ENCODE measurements at places on chromosomes 5 and 9.

GRCh38 chr5:168585119-168585856, 6.1 kb upstream of the PANK3 start:
- DNase-seq: no peak

GRCh38 chr9:112680731-112681402, 37.0 kb downstream of the INIP start:
- no peak for DNase-seq

DNA sequence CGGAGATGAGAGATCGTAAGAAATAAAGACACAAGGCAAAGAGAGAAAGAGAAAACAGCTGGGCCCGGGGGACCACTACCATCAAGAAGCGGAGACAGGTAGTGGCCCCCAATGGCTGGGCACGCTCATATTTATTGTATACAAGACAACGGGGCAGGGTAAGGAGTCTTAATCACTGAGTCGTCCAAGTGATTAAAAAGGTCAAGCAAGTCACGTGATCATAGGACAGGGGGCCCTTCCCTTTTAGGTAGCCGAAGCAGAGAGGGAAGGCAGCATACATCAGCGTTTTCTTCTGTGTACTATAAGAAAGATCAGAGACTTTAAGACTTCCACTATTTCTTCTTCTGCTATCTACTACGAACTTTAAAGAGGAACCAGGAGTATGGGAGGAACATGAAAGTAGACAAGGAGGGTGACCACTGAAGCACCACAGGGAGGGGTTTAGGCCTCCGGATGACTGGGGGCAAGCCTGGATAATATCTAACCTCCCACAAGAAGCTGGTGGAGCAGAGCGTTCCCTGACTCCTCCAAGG, 24.6 kb upstream of the QSOX2 start:
- DNase-seq: no peak

DNA sequence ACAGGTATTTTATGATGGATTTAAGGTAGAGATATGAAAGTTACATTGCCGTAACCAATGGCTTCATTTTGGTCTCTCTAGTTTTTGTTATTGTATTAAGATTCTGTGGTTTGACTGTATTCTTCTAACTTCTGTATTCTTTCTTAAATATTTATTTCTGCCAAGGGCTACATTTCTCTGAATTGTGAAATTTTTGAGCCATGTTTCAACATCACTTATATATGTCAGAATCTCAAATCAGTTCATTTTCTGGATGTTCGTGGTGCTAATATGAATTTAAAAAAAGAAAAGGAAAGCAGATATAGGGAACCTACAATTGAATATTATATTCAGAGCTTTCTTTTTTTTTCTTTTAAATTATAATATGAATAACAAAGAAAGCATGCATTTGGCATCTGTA, 142.7 kb downstream of the ANXA1 start:
- no peak for DNase-seq

DNA sequence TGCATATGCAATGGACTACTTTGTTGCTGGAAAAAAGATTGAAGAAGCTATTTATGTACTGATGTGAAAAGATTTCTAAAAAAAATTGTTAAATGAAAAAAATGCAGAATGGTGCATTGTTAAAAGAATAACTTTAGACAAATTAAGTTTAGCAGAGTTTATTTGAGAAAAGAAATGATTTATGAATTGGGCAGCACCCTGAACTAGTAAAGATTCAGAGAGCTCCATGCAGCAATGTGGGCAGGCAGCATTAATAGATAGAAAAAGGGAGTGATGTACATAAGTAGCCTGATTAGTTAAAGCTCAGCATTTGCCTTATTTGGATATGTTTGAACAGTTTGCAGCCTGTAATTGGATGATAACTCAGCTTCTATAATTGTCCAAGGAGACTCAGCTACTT, 677.9 kb upstream of the SEMA6A start:
- DNase-seq: no peak

DNA sequence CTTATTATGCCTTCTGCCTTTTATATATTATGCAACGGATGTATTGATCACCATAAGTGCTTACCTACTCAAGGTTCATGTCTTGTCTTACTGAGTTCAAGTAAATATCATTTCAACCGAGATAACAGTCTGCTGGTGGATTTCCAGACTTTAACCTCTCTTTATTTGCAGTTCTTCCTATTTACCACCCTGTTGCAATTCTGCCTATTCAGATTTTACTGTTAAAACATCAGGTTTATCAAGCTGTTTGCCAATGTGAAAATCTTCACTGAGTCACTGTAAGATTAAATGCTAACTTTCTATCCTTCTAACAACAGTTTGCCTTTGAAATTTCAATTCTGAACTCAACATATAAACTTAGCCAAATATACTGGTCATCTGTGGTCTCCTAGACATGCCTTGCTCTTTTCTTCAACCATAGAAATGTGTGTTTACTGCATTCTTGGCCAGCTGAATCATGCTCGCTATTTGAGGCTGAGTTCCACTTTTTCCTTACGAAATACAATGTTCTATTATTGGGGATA, 471.7 kb upstream of the RORB start:
- no peak for DNase-seq

- DNase-seq: no peak
Measured at GRCh38 chr9:14766299-14766698, 43.8 kb upstream of the CER1 start.

DNA sequence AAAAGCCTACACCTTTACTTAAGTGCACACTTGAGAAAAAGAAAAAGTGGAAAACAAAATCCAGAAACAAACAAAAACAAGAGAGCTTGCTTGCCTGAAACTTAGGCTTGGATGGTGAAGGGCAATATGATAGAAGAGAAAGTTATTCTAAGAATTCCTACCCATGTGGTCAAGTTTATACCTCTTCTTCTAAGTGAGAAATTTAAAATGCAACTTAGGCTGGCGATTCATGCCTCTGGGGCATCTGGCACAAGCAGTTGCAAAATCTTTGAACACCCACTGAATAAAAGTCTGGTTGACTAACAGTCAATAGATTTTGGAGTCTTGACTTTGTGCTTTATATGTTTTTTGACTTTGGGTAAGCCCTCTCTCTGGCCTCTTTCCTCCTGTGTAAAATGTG, 239.6 kb downstream of the KDM4C start:
- DNase-seq: no peak

DNA sequence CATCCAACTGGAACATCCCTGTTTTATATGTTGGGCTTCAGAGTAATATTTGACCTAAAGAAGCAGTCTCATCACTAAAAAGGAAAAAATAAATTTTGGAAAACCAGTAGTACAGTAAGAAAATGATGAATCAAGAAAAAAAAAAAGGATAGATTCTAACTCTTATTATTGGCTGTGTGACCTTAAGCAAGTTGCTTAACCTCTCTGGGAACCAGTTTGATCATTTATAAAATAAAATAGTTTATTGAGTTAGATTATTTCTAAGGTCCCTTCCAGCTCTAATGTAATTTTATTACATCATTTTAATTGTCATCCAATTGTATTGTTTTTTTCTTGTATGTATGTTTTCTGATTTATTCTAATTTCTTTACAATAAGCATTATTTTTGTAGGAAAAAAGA, 127.0 kb downstream of the PRELID2 start:
- DNase-seq: no peak

DNA sequence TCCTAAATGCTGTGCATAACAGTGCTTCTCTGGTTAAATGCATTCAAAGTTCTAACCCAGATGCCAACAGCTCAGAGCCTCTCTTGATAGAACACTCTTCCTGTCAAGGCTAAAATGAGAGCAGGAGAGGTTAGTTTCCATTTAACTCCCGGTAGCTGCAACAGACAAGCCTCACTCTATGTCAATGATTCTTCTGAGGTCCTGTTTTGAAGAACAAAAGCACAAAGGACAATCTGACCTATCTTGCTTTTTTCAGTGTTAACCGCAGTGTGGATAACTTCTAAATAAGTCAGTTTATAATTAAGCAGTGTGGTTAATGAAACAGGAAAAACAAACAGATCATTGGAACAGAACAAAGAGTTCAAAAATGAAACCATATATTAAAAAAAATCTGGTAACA, 80.7 kb downstream of the ANKRD55 start:
- no peak for DNase-seq

- DNase-seq: no peak
Measured at GRCh38 chr5:94433397-94434163, 184.8 kb downstream of the KIAA0825 start.

DNA sequence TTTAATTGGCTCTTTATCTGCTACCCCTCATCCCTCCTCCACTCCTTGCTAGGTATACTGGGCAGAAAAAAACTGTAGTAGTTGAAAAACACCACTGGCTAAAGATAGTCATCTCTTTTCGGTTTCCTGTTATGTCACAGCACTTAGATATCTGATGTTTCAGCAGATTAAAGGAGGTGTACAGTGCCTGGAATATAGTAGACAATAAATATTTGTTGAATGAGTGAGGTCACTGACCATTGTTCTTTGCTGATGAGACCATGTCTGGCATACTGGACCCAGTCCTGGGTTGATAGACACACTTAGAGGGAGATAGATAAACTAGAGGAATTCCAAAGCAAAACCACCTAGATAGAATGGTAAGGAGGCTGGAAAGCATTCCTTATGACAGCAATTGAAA, 3.2 kb downstream of the GRPEL2 start:
- DNase-seq: no peak

DNA sequence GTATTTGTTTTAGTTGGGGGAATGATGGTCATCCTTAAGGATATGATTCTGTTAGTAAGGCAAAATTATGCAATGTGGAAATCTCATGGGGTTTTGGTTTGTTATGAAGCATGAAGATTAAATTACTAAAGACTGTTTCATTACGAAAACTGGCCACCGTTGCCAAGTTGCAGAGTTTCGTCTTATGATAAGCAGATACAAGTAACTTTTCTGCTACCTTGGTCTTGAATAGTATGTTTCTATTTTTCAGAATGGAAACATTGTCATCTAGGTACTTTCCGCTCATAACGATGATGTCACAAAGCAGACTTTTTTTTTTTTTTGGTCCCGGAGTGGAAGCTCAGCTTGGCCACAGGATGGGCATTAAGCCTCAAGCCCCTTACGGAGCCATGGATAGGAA, 4.2 kb downstream of the CCNI2 start:
- DNase-seq: no peak

DNA sequence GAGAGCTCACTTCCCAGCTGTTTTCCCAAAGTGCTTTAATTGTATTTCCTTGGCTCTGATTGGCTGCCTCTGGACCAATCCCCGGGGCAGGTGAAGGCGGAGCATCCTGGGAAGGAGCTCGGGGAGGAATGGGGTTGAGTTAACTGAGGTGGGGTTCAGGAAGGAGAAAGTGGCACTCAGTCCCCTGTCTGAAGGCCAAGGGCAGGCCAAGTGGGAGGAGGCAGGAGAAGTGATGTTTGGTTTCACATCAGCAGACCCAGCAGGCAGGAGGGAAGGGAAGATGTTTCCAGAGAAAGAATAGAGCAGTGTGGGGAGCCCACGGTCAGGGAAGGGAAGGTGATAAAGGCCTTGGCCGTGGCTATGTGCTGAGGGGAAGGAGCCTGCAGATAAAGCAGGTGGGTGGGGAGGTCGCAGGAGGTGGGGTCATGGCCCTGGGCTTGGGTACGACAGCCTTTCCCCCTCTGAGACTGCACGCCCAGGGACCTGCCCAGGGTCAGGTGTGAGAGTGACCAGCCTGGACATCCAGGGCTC, 3.1 kb downstream of the TSPAN17 start:
- no peak for DNase-seq

GRCh38 chr9:128550226-128550625, 2.2 kb upstream of the SPTAN1 start:
- no peak for DNase-seq

- DNase-seq: no peak
Measured at GRCh38 chr5:180665682-180666404, 16.4 kb upstream of the FLT4 start.

- DNase-seq: no peak
Measured at GRCh38 chr5:15719784-15720183, 219.8 kb downstream of the FBXL7 start.

DNA sequence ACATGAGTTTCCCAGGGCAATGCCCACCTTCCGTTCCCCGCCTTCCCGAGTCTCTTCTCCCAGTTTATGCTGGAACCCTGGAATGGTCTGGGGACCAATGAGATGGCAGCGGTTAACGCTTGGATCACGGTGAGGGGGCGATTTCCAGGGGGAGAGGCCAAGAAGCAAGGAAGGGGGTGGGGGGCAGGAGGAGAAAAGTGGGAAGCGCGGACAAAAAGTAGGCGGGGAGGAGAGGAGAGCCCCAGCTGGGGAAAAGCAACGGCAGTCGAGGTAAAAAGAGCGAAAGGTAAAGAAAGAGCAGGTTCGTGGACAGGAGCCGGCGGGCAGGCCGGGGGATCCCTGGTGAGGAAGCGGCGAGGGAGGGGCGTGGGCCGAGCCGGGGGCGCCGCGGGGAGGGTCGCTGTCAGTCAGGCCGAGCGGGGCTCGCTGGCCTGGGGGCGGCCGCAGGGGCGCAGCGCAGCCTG, 508 bp upstream of the SNCAIP start:
- DNase-seq: no peak

GRCh38 chr9:136952321-136952850, 313 bp downstream of the LCN12 start:
- DNase-seq: no peak

GRCh38 chr9:129724456-129725190, 28.2 kb downstream of the PTGES start:
- no peak for DNase-seq

GRCh38 chr5:95931079-95931833, 30.4 kb downstream of the ELL2 start:
- DNase-seq: no peak

- no peak for DNase-seq
Measured at GRCh38 chr5:56019306-56020272, 24.8 kb upstream of the IL6ST start.

- no peak for DNase-seq
Measured at GRCh38 chr5:36230151-36230790, 11.5 kb downstream of the NADK2 start.

GRCh38 chr9:87729246-87729645, 3.3 kb downstream of the CTSL start:
- no peak for DNase-seq

DNA sequence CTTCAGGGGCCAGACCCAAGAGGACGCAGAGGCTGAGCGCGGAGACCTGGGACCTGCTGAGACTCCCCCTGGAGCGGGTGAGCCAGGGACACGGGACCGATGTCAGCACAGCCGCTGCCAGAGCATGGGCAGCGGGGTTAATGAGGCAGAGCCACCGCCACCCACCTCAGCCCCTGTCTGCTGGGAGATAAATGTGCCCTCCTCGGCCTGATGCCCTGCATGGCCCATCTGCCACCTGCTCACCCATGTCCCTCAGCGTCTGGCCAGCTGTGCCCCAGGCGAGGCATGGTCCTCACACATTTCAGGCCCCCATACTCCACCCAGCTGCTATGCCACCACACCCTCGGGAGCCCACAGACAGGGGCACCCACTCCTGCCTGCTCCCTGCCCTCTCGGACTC, 14.9 kb downstream of the DNLZ start:
- DNase-seq: no peak

DNA sequence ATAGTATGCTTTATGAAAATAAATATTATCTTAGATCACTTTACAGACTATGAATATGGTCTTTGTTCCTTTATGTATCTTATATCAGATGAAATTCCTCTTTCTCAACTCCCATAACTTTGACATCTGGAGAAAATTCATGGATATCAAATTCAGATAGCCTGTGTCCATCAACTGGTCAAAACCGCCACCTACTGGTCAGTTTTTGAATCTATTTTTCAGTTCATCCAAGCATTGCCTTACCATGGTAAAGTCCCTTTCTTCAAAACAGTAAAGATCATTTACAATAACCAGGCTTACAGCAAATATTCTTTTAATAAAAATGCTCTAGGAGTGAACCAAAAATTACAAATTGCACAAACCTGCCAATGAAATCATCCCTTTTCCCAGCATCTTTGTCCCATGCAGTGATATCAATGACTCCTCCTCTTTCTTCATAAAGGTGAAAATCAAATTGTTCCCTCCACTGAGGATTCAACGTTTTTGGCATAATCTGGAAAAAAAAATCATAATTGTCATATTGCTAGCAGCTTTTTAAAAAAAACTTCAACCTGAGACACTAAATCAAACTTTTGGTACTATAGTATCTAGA, 290.5 kb downstream of the SLF1 start:
- no peak for DNase-seq

Measured in activated naive CD4-positive, alpha-beta T cell (primary cell).